ENCODE measurements at places on chromosomes 7 and 10. TPM values are rescaled to one million over a fixed set of nuclear protein-coding genes. Genes with fewer than 3 reads are reported as not detected.

DNA sequence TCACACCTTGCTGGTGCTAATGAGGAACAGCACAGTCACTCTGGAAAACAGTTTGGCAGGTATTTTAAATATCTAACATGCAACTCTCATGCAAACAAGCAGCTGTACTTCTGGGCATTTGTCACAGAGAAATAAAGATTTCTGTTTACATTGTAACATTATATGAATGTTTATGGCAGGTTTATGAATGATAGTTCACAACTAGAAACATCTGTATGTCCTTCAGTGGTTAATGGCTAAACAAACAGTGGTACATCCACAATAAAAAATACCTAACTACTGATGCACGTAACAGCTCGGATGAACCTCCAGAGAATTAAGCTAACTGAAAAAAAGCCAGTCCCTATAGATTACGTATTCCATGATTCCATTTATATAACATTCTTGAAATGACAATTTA lies 109.6 kb downstream of the GPR37 start:
- DNase-seq = no peak

DNA sequence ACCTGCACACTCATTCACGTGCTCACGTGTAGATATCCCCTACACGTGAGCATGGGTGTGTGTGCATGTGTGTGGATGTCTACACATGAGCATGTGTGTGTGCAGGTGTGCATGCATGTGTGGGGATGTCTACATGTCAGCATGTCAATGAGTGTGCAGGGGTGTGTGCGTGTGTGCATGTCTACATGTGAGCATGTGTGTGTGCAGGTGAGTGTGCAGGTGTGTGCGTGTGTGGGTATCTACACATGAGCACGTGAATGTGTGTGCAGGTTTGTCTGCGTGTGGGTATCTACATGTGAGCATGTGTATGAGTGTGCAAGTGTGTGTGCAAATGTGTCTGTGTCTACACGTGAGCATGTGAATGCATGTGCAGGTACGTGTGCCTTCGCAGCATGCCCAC lies 274.8 kb downstream of the PTPRN2 start:
- no peak for DNase-seq

DNA sequence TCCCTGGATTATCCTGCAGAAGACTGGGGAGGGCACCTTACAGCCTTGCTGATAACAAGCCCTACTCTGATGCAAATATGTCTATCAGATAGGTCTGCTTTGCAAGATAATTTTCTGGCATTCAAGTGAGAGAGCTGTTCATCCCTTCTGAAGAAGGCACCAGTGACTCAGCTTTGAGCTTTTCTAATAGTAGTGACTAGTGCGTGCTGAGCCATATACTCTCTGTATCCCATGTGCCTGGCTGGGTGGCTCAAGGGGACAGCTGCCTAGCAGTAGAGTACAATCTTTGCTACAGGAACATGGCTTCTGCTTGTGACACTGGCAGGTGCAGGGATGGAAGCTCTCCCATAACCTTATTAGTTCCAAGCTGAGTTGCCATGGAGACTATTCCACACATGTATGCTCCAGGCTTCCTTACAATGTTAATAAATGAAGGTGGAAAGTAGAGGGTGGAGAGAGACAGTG lies 35.0 kb upstream of the ABCB4 start:
- no peak for DNase-seq

- DNase-seq = no peak
Measured at GRCh38 chr7:133962646-133963045, 164.5 kb upstream of the LRGUK start.

- no peak for DNase-seq
Measured at GRCh38 chr10:103814626-103815370, 40.6 kb downstream of the SH3PXD2A start.

DNA sequence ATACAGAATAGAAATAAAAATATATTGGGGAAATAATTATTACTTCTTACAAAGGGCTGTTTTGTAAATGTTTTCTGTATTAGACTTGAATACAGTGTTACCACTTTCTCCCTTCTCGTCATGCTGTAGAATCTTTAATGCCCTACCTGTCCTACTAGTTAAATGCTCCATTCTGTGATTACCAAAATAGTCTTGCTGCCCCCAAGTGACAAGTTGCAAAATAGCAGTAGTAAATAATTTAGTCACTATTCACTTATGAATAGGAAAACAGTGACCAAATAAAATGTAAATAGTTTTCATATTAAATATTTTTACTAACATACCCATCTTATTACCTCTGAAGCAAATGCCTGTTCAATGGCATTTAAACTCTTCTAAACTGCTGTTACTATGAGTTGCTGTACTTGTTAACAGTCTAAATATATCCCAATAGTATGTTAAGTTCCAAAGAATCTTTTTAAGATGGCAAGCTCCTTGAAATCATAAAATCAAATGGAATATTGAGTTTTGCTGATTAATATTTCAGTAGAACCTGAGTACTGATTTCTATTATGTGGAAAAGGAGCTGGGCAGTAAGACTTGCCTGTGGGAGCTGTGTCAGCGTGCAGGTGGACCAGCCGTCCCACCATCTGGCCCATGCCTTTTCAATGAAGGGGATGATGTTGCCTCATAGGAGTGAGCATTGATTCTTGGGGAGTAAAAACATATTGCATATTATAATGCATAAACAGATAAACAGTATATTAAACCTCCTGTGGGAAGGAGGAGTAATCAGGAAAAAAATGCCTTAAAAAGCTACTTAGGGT lies 18.1 kb upstream of the OIT3 start:
- DNase-seq = no peak

SPAM1 gene
- total RNA-seq = not detected

CYP2C9 gene
- total RNA-seq = not detected

HGF gene
- not detected for total RNA-seq

Measured in activated T-cell treated with anti-CD3 and anti-CD28 coated beads, Interleukin-2, amount 50 U/mL, for 72 hours (primary cell).